ENCODE measurements at places on chromosomes 4 and X.

- no peak for DNase-seq
Measured at GRCh38 chr4:140144050-140144449, 9.9 kb downstream of the MAML3 start.

GRCh38 chrX:16671005-16671404 is 21.0 kb downstream of the S100G start:
- DNase-seq = peak; percentile 76

DNA sequence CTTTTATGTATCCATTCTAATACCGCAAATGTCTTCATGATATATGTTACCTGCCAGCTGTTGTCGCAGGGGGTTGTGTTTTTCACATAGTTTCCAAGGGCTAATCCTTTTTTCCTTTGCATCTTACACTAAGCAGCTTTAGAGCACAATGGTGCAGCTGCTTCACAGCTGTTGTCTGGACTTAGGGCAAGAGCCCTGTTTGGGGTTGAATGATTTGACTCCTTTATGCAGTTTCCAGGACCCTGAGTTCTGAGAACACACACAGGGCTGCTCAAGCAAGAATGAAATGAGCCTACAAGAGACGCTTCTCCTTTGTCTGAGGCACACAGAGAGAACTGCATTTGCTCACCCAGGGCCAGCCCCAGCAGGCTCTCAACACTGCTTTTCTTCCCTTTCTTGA is 20.2 kb downstream of the CCNG2 start:
- no peak for DNase-seq

DNA sequence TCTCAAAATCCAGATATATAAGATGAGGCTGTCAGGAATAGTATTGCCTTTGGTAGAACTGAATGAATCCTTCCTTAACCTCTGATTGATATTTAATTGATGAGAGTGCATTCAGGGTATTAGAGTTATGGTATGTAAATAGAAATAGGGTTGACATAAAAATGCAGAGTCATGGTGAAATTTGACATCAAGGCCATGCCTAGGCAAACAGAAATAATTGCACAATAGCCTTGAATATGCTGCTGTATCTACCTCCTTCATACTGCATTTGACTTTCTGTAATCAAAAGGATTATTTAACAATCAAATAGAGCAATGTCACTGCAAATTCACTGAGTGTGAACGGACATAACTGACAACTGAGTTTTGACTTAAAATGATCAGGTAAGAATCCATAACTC is 1316.3 kb downstream of the STIM2 start:
- DNase-seq = no peak

DNA sequence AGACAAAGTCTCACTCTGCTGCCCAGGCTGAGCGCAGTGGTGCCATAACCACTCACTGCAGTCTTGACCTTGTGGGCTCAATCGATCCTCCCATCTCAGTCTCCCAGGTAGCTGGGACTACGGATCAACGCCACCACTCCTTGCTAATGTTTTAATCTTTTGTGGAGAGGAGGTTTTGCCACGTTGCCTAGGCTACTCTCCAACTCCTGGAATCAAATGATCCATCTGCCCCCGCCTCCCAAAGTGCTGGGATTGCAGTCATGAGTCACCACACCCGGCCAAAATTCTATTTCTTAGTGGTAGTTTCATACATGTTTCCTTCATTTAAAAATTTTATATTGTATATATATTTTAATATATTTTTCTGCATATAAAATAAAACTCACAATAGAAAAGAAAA is 125.8 kb upstream of the CLNK start:
- DNase-seq = no peak

GRCh38 chrX:151745651-151746050 is 11.1 kb downstream of the CNGA2 start:
- DNase-seq = no peak

DNA sequence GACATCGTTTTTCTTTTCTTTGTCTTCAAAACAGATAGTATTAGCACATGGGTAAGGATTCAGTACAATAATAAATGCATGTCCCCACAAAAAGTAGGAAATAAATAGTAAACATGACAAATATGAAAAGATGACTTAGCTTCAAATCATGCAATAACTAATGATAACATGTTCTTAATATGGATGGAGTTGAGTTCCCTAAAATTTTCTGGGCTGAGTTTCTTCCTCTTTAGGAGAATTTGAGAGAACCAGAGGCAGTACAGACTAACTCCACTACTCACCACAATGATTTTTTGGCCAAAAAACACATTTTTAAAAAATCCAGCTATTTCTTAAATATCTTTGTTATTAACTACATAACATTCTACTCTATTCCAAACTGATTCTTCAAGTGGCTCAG is 432.3 kb upstream of the HS3ST1 start:
- no peak for DNase-seq

DNA sequence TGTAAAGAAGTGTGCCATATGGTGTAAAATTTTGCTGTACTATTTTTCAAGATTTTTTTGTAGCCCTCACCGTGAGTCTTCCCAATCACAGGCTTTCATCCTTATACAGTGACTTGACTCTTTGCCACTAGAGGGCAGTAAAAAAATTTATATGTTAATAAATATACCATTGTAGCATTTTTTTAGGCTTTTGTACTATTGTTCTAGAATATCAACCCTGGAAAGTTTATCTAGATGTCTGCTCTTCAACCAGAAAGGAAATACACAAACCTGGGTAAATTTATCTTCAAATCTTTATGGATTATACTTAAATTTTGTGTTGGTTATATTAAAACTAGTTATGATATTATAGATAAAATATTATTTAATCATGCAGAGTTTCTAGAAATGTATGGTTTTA is 235.3 kb downstream of the TENM3 start:
- DNase-seq = peak; percentile 65

- DNase-seq = no peak
Measured at GRCh38 chrX:37646254-37646653, 39.3 kb upstream of the XK start.

- DNase-seq = peak; percentile 68
Measured at GRCh38 chr4:70505151-70505748, 13.1 kb upstream of the AMTN start.

DNA sequence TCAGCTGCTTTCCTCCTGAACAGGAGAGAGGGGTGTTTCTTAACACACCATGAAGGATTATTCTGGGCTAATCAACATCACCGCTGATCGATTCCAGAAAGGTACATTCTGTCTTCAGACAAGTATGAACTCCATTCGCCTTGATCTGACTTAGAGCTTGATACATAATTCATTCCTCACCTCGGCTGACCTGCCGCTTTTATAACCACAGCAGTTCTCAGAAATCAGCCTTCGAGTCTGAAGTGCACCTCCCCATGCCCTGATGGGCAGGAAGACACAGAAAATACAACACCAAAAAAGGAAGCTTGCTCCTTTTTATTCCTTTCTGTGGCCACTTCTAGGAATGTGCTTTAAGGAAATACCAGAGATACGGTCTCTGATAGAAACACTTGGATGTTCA is 85.7 kb downstream of the JAKMIP1 start:
- DNase-seq = no peak

DNA sequence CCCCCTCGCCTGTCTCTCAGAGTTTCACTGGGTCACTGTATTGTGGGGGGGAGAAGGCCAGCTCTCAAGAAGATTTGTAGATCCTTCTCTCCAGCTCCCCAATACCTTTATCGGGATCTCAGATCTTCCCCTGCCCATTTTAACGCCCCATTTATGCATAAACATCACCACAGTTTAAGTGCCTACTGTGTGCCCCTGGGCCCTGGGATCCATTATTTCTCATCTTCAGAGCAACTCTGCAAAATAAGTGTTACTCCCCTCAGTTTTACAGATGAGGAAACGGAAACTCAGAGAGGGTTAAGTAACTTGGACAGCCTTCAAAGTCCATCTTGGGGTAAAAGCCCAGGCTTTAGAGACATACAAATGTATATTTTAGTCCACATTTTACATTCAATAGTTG is 421 bp upstream of the IGSF1 start:
- no peak for DNase-seq

DNA sequence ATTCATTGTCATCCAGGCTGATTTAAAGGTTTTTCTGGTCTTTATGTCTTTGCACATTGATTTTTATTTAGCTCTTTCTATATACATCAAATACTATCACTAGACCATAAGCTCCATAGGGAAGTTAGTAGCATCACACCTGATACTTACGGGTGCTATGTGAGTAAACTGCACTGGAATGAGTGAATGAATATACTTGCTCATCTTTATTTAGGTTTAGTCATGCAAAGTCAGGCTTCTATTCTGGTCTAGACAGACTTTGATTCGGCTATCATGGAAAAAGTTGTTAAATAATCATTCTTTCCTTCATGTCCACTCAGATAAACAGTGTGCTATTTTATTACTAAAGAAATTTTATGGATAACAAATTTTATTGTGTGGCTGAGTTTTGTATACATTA is 457.8 kb upstream of the PCDH7 start:
- no peak for DNase-seq

GRCh38 chr4:876780-877179 is 50.9 kb upstream of the CPLX1 start:
- no peak for DNase-seq

GRCh38 chr4:7761720-7762119 is 177.9 kb downstream of the AFAP1 start:
- peak; percentile 60 for DNase-seq

GRCh38 chr4:155759372-155760252 is 791 bp downstream of the GUCY1B1 start:
- DNase-seq = peak; percentile 33

GRCh38 chrX:137651647-137652046 is 85.7 kb downstream of the ZIC3 start:
- no peak for DNase-seq

DNA sequence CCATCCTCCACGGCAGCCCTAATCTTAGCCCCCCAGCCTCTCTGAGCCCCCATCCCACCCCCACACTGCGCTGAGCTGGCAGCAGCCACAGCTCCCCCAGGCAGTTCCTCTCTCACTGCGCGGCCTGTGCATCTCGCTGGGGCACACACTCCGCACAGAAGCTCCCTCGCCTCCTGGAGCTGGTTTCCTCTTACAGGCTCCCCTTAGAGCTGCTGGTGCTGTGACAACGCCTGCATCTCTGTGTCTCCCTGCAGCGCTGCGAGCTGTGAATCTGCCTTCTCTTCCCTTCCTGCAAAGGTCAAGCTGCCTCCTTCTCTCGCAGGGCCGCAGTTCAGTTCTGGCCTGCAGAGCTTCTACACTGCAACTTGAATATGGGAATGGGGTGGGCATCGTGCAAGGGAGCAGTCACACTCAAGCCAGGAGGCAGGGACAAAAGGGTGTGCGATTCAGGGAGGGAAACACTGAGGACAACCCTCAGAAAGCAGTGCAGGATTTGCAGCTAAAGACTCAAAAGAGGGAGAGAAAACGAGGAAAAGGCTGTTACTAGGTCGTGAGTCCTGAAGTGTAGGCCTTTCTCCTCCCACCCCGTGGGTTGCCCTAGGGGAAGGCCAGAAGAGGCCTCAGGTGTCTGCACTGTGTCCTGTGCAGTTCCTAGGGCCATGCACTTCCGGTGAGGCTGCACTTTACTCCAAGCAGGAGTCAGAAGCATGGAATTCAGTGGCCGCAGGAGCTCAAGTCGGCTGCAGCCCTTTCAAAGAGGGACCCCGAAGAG is 87.0 kb downstream of the BCOR start:
- no peak for DNase-seq

GRCh38 chrX:97863261-97863660 is 979.6 kb downstream of the RPA4 start:
- no peak for DNase-seq

DNA sequence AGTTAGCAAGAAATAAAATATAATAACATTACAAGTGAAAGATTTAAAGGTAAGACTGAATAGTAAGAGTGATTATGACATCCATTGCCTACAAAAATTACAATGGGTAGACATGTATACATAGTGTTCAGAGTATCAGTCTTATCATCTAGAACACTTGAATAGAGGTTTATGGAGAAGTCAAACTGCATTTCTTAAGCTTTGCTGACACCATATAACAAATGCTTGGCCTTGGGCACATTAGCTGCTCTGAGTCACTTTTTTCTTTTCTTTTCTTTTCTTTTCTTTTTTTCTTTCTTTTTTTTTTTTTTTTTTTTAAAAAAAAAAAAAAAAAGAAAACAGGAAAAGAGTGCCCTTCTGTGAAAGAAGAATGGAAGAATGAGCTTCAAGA is 220.0 kb downstream of the SPCS3 start:
- peak; percentile 50 for DNase-seq

- no peak for DNase-seq
Measured at GRCh38 chr4:75034523-75034922, 101.6 kb downstream of the PARM1 start.

DNA sequence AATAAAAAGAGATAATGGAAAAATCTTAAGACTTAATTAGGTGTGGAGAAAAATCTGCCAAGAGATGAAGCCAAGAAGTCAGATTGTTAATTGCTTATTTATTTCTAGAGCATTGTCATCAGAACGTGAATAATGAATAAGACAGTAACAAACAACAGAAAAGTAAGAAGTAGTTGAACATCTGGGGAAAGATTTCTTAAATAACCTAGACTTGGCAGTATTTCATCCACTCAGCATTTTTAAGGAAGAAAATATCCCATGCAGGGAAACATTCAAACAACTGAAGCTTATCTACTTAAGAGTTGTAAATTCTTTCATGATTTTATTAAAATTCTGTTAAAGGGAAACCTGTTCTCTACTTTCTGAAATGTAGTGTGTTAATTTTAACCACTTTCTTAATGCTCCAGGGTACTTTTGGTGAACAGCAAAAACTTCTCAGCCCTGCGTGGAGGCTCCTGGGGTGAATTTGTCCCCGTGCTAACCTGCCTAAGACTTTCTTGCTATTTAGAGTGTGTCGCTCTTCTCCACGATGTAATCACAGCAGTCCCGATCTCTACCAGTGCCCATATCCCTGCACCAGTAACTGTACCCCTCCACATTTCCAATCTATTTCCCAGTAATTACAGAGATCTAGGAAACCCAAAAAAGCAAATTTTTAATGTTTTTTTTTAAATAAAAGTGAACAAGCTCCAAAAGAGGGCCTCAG is 124.6 kb downstream of the CORIN start:
- DNase-seq = no peak

- no peak for DNase-seq
Measured at GRCh38 chrX:132144061-132144460, 16.2 kb upstream of the FRMD7 start.

DNA sequence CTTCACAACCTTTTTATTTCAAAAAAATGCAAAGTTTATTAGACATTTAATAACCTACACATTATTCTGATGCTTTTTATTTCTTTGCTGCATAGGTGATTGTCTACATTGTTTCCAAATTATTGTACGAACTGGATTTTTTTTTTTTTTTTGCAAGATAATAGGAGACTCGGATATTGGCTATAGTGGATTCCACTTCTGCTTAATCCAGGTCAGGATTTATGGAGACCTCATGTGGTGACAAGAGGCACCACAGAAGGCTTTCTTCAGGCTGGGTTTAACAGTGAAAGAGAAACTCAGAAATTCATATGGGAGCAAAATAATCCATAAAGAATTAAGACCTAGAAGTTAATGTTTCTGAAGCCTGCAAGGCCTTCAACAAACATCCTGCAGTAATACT is 2.4 kb upstream of the SLIT2 start:
- peak; percentile 81 for DNase-seq

All from fibroblast of pulmonary artery (primary cell).